ENCODE measurements at places on chromosomes 7 and 10.

- peak; percentile 68 for DNase-seq
Observed at GRCh38 chr7:143013893-143014292, 13.0 kb downstream of the OR9A2 start.

GRCh38 chr10:9296190-9296589 is 1241.7 kb downstream of the GATA3 start:
- DNase-seq = no peak

DNA sequence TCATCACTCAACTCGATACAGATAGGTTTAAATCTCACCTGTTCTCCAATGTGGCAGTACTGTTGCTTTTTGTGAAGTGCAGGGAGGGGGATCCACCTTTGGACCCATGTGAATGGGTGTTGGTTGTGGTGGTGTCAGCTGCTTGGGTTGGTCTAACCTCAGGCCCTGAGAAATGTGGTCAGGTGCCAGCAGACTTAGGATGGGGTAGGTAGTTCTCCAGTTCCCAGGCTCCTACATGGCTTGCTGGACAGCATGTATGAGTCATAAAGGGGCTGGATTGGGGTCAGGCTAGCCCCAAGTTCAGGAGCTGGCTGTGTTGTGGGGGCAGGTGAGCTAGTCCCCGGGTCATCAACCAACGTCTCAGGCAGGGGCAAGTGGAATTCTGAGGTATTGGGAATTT is 472.6 kb upstream of the CNTNAP2 start:
- no peak for DNase-seq

DNA sequence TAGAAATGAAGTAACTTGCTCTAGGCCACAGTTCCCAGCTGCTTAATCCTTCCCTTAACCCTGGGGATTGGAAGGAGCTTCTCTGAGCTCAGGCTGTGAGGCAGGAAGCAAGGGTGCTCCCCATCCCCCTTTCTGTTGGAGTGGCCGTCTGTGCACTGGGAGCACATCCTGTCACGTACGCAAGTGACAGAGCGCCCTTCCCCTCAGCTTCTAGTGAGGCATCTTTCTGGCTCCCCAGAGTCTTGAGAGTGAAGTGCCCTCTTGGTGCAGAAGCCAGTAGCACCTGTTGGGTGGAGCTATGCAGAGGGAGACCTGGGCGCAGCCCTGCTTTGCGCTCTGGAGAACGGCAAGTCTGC is 47.8 kb downstream of the SHH start:
- no peak for DNase-seq

- no peak for DNase-seq
Observed at GRCh38 chr7:107166736-107167426, 1.9 kb upstream of the HBP1 start.

DNA sequence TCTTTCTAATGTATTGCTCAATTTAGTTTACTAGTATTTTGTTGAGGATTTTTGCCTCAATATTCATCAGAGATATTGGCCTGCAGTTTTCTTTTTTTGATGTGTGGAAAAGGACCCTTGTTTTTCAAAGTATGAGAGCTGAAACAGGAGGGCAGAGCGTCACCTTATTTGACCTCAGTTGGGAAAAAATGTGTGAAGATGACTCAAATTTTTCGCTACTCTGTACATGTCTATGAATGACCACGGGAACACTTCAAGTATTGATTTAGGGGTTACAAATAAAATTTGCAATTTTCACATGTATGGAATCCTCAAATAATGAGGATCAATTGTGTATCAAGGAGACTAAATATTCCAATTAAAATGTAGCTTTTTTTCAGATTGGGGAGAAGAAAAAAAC is 103.1 kb downstream of the ZFAND4 start:
- DNase-seq = no peak

DNA sequence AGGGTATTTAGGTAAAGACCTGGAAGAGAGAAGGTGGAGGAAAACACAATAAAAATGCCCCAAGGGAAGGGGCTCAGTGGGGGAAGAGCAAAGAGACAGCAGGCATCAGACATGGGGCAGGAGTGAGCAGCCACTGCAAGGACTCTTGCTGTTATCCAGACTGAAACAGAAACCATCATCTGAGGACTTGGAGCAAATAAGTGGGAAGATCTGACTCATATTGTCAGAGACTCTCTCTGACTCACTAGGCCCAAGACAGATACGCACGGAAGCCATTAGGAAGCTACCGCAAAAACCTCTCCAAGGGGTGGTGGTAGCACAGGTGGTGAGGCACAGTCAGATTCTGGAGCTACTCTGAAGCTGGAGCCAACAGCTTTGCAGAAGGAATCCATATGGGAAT is 110.7 kb downstream of the RNF32 start:
- peak; percentile 69 for DNase-seq

GRCh38 chr10:101839416-101840063 is 4.1 kb downstream of the KCNIP2 start:
- no peak for DNase-seq

DNA sequence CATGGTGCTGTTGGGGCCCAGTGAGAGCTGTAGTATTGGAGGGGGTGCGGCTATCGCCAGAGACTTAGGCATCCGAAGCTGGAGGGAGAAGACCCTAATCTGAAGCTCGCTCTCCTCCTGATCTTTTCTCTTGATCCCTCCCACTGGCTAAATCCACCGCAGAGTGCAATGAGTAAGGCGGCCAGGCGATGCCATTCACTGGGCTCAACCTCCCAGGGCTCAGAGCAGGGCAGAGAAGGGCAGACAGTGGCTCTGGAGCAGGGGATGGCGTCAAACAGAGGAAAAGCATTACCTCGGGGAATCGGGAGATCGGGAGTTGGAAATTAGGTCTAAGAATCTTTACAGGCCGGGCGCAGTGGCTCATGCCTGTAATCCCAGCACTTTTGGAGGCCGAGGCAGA is 18.8 kb upstream of the IFT22 start:
- no peak for DNase-seq

DNA sequence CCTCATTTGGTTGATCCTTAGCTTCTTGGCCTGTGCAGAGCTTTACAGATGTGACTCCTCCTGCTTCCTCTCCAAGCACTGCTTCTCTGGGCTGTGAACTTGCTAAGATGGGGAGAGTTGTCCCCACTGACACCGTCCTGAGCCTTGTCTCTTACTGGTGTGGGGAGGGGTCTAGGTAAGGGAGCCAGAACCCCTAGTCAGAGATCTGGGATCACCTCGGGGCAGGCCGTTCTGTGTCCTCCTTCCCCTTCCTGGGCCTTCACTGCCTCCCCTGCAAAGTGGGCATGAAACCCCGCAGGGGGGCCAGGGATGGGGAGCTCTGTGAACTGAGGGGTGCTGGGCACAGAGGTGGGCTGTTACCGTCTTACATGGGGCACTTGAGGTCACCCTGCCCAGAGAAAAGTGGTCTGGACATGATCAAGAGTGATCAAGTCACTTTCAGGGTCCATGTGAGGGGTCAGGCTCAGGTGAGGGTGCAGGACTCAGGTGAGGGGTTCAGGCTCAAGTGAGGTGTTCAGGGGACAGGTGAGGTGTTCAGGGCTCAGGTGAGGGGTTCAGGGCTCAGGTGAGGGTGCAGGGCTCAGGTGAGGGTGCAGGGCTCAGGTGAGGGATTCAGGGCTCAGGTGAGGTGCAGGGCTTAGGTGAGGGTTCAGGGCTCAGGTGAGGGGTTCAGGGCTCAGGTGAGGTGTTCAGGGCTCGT is 86.2 kb downstream of the ADCY1 start:
- no peak for DNase-seq

GRCh38 chr7:74604326-74605020 is 53.0 kb upstream of the GTF2I start:
- no peak for DNase-seq

DNA sequence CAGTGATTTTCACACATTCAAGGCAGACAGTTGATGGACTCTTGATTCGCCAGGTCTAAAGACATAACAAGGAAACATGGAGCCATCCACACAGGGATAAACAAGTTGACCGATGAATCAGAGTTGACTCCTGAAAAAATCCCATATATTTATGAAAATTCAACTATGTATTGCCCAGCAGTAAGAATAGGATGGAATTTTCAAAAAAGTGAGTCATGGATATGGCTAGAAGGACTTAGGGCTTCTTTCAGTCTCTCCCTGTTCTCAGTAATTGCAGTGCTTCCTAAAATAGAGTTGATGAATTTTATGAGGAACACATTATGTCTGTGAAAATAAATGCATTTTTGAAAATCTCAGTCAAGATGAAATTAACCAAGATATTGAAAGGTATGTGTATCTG is 301.2 kb downstream of the PLXDC2 start:
- DNase-seq = no peak

- no peak for DNase-seq
Observed at GRCh38 chr7:41832941-41833340, 130.1 kb upstream of the INHBA start.

DNA sequence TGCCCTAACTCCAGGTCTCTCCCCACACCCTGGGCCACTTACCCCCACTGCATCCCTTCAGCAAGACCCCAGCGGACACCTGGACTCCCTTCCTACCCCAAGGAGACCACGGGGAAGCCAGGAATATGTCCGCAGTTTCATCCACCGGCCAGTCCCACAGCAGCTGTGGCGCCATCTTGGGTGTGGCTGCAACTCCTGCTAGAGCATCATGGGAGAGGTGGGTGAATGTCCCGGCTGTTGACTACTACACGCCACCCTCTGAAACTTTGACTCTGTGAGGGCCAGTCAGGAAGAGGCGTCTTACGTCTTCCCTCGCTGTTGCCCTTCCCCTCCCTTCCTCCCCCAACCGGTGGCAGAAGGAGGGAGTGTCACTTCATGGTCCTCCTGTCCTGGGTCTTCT is 238.3 kb upstream of the RNF32 start:
- DNase-seq = no peak

DNA sequence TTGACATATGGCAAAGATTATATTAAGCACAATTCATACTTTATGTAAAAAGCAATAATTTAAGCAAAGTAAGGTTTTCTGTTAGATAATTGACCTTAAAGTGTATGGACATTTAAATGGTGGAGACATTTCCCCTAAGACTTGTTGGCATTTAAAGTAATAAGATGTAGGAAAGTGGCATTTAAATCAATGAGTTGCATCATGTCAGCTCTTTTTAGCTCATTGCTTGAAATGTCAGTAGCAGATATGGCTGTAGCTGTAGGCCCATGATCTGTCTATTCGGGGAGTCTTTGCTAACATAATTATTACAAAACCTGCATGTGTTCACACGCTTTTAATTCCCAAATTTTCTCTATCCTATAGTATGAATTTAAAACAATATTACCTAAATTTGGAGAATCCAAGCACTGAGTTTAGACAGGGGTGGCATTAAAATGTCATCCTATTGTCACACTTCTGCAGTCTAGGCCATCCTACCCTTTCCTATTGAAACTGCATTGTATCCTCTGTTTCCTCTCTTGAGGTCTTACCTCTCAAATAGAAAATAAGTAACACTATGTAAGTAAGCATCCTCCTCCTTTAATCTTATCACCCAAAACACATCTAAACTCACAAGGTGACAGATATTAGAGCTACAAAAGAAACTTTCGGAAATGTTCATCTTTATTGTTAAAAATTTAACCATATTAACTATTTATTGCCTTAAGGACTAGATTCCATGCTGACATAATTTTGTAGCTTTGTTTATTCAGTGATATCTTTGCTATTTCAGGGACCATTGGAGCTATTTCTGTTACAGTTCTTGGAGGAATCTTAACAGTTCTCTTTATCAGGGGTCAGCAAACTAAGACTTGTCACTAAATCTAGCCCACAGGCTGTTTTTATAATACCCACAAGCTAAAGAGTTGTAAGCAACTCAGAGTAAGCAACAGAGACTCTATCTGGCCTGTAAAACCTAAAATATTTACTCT is 91.2 kb downstream of the LCOR start:
- no peak for DNase-seq

GRCh38 chr7:28732071-28732869 is 225.9 kb downstream of the TRIL start:
- peak; percentile 59 for DNase-seq

GRCh38 chr7:44521347-44522095 is 19.6 kb downstream of the NPC1L1 start:
- DNase-seq = no peak

DNA sequence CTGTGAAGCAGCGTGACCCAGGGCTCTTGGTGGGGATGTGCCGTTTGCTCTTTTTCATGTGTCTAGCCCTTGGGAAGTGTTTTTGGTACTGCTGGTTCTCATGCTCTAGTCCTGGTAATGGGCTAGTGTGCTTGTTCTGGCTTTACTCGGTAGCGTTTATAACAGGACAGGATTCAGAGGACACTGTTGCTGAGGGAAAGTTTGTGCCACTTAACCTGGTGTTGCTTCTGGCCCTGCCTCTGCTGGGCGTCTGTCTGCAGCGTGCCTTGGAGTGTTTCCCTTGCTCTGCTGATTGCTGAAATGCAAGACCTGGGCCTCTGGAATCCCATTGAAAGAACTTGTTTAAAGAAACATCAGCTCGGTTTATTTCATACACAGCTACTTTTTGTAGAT is 35.0 kb downstream of the INPP5A start:
- no peak for DNase-seq

DNA sequence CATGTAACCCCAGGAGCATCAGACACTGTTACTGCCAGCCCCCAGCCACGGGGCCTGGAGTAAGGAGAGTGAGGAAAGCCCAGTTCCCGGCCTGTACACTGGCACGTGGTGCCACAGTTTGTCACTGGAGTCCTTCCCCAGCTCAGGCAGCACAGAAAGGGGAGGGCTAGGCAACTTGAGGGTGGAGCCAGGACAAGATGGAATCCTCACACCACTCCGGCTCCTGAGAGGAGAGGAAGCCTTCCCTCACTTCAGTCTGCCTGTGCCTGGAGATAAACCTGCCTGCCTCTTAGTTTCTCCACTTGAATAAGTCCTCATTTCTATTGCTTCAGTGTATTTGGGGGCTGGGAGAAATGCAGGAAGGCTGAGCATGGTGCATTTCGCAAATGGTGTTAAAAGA is 176.0 kb downstream of the KIAA1217 start:
- DNase-seq = no peak

- no peak for DNase-seq
Observed at GRCh38 chr10:31087851-31088250, 56.2 kb upstream of the ZNF438 start.

DNA sequence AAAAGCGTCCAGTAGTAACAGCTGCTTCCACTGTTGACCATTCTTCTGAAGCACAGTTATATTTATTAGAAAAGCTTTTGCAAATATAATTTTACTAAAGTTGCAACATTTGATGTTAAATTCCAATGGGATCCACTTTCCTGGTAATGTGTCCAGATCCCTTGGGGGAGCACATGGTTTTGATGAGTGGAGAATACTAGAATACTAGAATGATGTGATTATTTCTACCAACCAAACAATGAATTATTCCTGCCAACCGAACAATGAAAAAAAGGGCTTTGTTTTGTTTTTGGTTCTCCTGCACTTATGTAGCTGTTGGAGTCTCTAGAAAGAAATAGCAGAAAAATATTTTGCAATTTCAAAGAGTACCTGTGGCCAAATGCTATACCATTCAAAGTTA is 59.1 kb downstream of the BPGM start:
- DNase-seq = no peak

- DNase-seq = peak; percentile 62
Observed at GRCh38 chr10:123583639-123584418, 82.3 kb upstream of the GPR26 start.

- DNase-seq = no peak
Observed at GRCh38 chr10:63228237-63228636, 95.1 kb downstream of the NRBF2 start.

GRCh38 chr7:70640266-70640833 is 491.6 kb upstream of the GALNT17 start:
- DNase-seq = peak; percentile 35
